ENCODE measurements at places on chromosomes 4 and X.

DNA sequence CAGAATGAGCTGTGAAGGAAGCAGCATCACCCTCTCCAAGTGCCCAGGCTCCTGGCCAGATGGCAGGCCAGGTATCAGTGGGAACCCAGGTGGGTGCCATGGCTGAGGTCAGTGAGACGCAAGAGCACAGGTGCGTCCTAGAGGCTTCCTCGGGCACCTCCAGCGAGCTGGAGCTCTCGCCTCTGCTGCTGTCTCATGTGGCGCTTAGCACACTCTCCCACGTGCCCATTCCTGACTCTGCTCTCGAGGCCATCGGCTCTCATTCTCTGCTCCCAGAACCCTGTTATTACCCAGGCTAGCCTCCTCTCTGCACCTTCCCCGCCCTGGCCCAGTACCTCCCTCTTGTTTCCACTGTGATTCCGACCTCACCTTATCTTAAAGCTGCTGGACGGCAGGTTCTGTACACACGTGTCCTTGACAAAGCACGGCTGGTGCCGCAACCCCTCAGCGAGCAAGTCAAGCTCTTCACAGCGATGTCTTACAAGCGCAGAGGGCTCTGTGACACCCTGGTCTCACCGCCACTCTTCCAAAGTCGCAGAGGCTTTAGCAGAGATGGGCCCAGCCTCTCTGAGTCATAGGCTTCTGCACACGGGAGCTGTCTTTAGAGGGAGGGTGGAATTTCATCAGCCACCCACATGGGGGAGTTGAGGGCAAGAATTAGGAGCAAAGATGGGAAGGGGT lies 15.4 kb upstream of the MSANTD1 start:
- no peak for DNase-seq

DNA sequence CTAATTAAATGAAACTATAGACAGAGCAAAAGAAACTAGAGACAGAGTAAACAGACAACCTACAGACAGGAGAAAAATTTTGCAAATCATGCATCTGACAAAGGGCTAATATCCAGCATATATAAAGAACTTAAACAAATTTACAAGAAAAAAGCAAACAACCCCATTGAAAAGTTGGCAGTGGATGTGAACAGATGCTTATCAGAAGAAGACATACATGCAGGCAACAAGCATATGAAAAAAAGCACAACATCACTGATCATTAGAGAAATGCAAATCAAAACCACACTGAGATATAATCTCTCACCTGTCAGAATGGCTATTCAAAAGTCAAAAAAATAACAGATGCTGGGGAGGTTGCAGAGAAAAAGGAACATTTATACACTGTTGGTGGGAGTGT lies 14.8 kb downstream of the ZNF280C start:
- DNase-seq, result no peak

GRCh38 chr4:16443504-16444088 lies 217.3 kb upstream of the TAPT1 start:
- DNase-seq, result no peak

- no peak for DNase-seq
Observed at GRCh38 chrX:7985568-7985967, 58.4 kb upstream of the PNPLA4 start.

DNA sequence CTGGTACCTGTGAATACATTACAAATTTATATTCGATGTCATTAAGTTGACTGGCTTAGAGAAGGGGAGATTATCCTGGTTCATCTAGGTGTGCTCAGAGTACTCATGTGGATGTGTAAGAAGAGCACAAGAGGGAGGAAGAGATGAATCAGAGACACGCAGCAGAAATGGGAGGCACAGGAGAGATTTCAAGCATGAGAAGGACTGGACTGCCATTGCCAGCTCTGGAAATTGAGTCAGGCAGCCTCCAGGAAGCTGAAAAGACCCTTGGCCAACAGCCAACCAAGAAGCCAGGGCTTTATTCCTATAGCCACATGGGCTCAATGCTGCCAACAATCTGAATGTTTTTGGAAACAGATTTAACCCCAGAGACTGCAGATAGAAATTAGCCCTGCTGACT lies 1390.0 kb downstream of the STIM2 start:
- no peak for DNase-seq
